Inflammatory macrophage treated with lipopolysaccharide for 1 hour (primary cell): ENCODE measurements at places on chromosomes 7 and 10.

DNA sequence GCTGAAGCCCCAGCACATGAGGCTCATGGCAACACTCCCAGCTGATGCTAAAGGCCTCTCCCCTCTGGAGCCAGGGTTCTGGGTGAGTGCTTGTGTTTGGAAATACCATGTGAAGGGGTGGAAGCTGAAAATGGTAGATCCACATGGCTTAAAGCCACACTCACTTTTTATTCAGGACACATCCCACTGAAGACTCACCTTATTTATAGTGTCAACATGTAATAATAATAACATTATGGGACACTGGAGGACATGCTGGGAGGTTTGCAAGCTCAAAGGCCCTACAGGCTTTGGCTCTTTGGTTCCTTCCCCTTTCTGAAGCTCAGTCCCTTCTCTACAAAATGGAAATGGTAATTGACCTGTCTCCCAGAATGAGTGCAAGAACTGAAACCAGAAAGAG is 318.0 kb downstream of the GRID1 start:
- no peak for DNase-seq

- DNase-seq, result no peak
Observed at GRCh38 chr10:78771260-78771659, 297.5 kb upstream of the ZMIZ1 start.

DNA sequence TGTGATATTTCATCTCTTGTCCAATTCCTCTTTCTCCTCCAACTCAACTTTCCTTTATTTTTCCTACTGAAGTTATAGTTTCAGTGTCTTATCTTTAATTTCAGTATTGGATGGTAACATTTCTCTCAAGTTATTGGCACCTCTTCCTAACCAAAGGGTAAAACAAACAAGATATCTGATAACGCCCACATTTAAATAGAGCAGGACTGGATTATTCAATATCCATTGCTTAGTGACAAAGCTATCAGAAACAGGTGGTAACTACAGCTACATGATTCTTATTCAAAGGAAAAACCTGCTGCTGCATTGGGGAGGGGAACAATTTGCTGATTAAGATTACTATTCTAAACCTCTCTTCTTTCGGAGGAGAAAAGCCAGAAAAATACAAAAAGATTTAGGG is 87.8 kb downstream of the TAF3 start:
- DNase-seq, result no peak

DNA sequence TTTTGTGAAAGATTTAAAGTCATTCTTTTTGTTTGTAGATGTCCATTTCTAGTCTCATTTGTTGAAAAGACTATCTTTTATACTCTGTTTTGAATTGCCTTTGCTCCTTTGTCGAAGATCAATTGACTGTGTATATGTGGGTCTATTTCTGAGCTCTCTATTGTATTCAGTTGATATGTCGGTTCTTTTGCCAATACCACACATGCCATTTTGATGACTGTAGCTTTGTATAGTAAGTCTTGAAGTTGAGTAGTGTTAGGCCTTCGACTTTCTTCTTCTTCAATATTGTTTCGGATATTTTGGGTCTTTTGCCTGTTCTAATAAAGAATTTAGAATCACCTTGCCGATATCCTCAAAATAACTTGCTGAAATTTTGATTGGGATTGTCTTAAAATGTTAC is 104.5 kb downstream of the CCSER2 start:
- DNase-seq, result no peak

GRCh38 chr7:28329661-28330363 is 82.5 kb upstream of the CREB5 start:
- peak; percentile 64 for DNase-seq

DNA sequence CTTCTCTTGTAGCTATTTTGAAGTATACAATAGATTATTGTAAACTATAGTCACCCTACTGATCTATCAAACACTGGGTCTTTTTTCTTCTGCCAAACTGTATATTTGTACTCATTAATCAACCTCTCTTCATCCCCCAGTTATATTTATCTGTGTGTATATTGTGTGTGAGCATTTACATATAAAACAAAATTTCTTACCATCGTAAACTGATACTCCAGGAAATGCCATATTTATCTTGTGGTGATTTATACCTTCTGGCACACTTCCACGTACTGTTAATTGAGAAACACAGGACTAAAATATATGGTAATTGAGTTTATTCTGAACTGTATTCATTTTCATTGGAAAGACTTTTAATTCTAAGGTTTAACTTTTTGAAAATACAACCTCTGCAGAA is 18.9 kb downstream of the ANLN start:
- DNase-seq, result no peak

GRCh38 chr7:79182283-79182682 is 271.2 kb downstream of the MAGI2 start:
- DNase-seq, result peak; percentile 63

DNA sequence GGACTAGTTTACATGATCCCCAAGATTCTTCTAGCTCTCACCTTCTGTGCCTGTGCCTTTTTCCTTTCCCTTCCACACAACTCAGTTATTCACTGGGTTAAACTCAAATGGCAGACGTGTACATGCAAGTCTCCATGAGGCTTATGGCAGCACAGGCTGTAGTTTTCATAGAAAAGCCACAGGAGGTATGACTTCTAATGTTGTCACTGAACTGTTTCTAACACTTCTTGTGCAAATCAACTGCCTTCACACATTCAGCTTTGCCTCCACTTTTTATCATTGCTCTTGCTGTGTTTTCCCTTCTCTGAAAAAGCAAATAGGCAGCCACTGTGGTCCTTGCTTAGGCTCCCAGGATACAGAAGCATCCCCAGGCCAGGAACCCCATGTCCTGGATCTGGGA is 5.3 kb upstream of the GIMAP5 start:
- no peak for DNase-seq

- no peak for DNase-seq
Observed at GRCh38 chr10:61779950-61780659, 117.4 kb downstream of the CABCOCO1 start.

- DNase-seq, result no peak
Observed at GRCh38 chr7:32952876-32953275, 4.4 kb upstream of the FKBP9 start.

DNA sequence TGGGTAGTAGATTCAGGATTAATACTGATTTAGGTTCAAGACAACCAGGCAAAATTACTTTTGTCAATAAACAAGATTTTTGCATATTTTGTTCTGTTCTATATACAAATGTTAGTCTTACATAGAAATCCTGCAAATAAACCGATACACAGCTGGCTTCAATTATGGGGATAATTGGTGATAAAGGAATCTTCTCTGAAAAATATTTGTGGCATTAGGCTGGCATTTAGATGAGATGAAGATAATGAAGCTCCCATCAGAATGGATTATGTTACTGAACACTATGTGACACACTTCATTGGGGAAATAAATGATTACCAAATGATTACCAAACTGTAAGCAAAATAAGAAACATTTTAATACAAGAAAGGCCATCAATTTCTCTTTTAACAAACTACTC is 65.8 kb downstream of the NT5C2 start:
- no peak for DNase-seq

- DNase-seq, result no peak
Observed at GRCh38 chr10:37952043-37952755, 24.2 kb downstream of the ZNF25 start.

DNA sequence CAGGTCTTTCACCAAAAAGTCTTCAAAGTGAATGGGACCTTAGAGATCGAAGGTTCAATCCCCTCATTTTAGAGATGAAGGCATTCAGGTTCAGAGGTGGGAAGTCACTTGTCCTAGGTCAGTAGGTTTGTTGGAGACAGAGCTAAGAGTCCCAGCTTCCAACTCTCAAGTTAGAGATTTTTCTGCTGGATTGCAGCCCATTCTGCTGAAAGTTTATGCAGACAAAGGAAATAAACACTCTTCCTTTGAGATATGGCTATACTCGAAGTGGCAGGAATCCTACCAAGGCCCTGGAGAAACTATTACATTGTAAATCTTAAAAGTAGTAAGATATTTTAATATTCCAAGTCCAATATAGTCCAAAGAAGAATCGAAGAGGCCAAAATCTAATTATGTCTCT is 64.4 kb downstream of the LYZL1 start:
- no peak for DNase-seq

- DNase-seq, result no peak
Observed at GRCh38 chr10:99430116-99430450, 341 bp downstream of the GOT1 start.

DNA sequence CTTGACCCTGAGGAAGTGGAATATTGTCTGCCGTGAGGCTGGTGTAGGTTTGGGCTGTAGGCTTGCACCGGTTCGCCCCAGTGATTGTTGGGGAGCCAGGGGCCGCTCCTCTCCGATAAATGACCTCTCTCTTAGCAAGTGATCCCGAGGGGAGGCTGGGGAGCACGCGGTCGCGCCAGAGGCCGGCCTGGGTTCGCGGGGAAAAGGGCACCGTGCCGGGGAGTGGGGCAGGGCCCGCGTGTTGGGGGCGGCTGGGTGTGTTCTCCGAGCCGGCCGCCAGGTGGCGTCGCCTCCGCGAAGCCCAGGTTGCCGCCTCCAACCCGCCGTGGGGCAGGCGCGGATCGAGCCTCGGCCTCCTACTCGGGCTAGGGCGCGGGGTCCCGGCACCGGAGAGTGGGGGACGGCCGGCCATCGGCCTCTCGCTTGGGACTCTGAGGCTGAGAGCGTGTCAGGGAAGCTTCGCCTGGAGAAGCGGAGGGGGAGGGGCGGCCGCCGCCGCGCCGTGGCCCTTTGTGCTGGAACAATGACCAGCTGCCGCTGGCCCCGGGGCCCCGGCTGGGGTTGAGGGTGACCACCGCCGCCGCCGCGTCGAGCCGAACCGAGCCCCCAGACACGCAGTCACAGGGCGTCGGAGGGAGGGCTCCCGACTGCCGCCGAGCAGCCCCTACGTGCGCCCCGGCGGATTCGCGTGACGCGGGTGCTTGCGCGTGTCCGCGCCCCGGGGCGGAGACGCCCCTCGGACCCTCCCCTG is 442 bp upstream of the LZTS2 start:
- peak; percentile 76 for DNase-seq

DNA sequence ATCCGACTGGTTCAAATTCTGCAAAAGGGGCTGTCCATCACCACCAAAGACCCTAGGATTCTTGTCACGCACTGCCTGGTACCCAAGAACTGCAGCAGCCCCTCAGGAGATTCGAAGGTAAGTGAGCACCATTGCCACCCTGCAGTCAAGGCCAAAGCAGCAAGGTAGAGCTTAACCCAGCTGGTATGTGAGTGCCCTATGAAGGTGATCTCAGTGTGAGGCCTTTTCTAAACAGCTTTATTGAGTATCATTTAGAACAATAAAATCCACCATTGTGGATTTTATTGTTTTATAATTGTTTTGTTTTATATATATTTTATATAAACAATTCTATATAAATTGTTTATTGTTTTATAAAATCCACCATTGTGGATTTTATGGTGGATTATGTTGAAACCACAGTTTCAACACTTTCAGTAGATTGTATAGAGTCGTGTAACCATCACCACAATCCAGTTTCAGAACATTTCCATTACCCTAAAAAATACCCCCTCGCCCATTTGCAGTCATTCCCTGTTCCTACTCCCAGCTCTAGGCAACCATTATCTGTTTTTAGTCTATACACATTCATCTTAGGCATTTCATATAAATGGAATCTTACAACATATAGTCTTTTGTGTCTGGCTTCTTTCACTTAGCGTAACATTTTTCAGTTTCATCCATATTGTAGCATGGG is 20.1 kb upstream of the CALU start:
- no peak for DNase-seq

GRCh38 chr10:124353091-124353815 is 65.5 kb downstream of the OAT start:
- no peak for DNase-seq

GRCh38 chr10:102412293-102412692 is 6.3 kb downstream of the PSD start:
- no peak for DNase-seq
